ENCODE measurements at places on chromosomes 3 and 15. TPM values are rescaled to one million over a fixed set of nuclear protein-coding genes. Genes with fewer than 3 reads are reported as not detected.

Gene WDR49
- total RNA-seq: 0.33 TPM

Gene CYP11A1
- total RNA-seq: not detected

Gene MELTF
- total RNA-seq: 5.4 TPM

DNA sequence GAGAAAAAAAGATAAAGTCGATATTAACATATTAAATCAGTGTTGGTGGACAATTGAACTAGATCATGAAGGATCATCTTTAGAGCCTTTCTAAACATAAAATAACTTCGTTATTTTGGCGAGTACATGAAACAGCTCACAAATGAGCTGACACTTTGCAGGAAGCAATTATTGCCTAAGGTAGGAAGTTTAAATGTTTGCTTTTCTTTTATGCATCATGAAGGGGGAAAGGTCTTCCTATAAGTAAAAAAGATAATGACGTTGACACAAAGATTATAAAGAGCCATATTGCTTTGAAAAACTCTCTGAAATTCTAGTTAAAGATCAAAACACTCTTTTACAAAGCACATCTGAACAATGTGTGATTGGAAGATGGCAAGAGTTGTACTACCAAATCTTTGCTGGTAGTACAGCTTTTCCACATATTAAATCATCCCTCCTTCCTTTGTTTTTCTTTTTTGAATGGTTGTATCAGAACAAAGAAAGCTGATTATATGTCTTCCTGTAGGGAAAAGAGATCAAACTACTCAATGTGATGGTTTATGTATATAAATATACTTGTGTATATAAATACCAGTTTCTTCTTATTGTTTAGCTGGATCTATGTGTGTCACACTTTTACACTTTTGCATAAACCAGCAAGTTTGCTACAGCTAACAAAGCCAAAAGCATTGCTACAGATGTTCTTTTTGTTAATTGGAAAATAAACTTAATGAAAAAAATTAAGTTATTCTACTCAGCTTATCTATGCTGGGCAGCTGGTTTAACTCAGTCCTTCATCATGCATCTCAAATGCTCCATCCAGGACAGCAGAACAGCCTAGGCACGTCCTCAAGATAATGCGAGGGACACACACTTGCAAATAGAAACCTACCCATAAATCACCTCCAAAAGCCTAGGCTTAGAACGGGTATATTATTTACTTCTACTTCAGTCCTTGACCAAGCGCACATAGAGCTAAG is 850.8 kb upstream of the ROBO1 start:
- DNase-seq: no peak

DNA sequence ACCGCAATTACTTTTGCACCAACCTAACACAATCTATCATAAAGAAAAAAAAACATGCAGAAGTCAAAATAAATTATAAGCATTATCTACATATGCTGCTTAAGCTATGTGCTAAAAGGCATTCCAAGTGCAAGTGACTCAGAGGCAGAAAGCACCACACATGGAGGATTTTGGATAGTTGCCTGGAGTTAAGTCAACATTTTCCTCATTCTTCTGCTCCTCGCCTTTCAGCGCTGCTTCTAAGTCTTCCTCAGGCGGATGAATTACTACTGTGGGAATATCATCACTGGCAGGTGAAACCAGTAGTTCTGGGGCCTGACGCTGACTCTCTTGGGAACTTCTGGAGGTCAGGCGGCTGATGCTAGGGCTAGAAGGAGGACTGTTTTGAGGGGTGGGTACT is 53.1 kb downstream of the SLC4A7 start:
- no peak for DNase-seq

- no peak for DNase-seq
These were observed 651.9 kb downstream of the NLGN1 start for GRCh38 chr3:174049472-174049871.

DNA sequence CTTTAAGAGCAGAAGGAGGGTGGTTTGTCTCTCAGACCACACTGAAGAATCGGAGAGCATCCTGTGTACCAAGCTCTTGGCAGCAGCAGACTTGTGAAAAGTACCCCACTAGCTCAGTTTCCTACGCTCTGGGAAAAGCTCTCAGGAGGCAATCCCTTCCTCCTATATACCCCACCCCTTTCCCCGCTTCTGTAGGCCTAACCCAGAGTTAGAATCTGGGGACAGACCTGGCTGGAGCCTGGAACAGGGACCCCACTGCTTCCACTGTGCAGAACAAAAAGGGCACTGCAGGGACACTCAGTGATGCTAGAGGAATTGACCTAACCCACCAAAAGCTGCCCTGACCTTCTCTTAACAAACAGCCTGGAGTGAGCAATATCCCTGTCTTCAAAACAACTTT is 70.0 kb upstream of the CCDC39 start:
- no peak for DNase-seq

- DNase-seq: no peak
These were observed 22.5 kb upstream of the OTOL1 start for GRCh38 chr3:161474139-161474538.

DNA sequence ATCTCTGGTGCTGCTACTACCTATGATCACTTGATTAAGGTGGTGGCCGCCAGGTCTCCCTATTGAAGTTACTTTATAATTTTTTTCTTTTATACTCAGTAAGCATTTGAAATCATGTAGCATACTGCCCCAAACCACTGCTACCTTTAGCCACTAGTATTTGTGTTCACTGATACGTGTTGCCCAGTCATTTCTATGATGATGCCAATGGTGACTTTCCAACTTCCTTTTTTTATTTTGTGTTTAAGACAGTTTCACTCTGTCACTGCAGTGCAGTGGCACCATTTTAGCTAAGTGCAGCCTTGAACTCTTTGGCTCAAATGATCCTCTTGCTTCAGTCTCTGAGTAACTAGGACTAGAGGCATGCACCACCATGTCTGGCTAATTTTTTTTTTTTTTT is 598.2 kb downstream of the NAALADL2 start:
- DNase-seq: no peak

All from activated naive CD8-positive, alpha-beta T cell treated with anti-CD3 and anti-CD28 coated beads, Interleukin-2, amount 10 ng/mL, durations not matched to agents 7 days and 5 days (primary cell).